B cell (primary cell): ENCODE measurements at places on chromosomes 16 and 17.

- DNase-seq, result peak; percentile 66
Observed at GRCh38 chr16:56610017-56610608, 1.7 kb downstream of the MT2A start.

GRCh38 chr17:80722661-80723060 is 178.0 kb downstream of the RPTOR start:
- DNase-seq, result no peak

DNA sequence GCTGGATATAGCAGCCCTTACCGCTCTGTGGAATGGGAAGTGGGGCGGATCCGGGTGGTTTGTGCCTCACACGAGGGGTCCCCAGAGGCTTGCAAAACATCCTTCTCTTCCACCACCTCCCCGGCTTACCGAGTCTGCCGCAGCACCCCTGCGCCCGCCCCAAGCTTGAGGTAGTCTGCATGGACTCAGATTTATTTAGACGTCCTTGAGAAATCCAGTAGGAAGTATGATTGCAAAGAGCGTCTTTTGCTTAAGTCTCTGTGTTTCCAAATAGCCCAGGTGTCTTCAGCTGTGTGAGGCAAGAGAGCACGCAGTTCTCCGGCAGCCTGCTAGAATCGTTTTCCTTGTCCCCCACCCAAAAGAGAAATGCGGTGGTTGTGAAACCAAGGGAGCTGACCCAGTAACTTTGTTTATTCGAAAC is 2.4 kb downstream of the KIAA0513 start:
- no peak for DNase-seq

DNA sequence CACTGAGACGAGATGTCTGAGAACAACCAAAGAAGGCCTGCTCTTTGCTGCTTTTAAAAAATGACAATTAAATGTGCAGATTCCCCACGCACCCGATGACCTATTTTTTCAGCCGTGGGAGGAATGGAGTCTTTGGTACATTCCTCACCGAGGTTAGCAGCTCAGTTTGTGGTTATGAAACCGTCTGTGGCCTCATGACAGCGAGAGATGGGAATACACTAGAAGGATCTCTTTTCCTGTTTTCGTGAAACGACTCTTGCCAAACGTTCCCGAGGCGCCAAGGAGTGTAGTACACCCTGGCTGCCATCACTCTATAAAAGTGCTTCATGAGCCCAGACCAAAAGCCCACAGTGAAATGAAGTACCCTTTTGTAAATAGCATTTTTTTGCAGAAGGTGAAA is 87.8 kb downstream of the CRISPLD2 start:
- no peak for DNase-seq

DNA sequence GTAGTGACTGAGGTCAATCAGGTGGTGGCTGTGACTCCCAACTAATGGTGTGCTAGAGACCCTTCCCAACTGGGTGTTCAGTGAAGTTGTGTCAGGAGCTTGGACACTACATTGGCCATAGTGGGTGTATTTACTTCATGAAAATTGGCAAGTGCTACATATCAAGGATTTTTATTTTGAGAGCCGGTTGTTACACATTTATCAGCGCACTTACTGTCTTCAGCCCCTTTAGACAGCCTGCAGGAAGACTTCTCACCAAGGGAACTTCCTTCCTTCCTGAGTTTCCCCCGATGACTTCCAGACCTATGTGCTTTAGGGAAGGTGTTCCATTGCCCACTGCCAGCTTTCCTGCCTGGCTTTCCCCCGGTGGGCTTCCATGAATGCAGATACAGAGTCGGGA is 261.2 kb downstream of the CBLN1 start:
- no peak for DNase-seq

- peak; percentile 84 for DNase-seq
Observed at GRCh38 chr17:43694081-43694870, 32.6 kb upstream of the MEOX1 start.

DNA sequence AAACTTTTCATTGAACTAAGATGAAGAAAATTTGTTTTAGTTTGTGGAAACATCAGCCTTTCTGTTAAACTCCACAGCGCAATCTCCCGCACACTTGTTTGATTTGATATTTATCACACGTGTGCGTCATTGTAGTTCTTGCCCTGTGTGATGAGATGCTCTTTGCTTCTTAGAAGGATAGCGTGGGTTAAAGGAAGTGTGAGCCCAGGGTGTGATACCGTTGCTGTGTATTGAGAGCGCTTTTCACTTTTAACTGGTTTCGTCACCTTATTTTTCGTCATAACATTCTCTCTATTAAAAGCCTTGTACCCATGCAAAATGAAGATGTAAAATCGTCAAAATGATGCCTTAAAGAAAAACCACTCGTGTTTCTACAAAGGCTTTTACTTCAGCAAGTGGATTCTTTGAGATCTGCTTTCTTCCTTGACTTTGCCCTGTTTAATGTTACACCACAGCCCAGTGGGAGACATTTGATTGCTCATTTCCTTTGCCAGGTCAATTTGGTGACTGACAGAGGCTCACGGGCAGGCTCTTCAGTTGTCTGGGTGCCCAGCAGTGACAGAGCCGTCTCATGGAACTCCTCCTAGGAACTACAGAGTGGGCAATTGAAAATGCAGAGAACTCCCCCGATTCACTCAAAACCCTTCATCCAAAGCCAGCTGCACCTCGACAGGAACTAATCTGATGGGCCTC is 61.1 kb downstream of the RPA1 start:
- no peak for DNase-seq

GRCh38 chr16:442976-443375 is 17.5 kb downstream of the RAB11FIP3 start:
- DNase-seq, result no peak

DNA sequence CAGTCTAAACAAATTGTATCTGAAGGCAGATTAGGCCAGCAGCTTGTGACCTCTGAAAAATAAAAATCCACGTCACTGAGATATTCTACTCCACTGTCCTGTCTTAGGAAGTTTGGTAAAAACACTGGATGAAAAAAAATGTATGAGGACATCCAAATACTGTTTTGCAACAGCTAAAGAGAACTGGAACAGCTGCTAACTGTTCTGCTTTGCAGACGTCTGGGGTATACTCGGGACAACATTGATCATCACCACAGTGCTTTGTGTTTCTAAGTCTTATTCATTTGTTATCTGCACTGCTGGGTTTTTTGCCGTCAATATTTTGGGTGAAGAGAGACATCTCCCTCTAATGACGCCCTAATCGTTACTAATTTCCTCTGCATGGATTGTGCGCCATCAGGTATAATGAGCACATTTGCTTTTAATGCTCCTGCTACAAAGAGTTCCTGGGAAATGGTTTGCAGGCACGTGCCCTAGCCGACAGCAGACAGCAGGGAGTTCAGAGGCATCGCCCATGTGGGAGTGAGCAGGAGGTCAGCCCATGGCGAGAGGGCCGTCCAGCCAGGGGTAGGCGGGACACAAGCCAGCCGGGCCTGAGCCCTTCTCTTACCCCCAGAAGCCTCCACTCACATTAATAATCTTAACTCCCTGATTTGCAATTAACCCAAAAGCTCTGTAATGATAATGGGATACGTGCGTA is 87.0 kb downstream of the CBLN1 start:
- no peak for DNase-seq

DNA sequence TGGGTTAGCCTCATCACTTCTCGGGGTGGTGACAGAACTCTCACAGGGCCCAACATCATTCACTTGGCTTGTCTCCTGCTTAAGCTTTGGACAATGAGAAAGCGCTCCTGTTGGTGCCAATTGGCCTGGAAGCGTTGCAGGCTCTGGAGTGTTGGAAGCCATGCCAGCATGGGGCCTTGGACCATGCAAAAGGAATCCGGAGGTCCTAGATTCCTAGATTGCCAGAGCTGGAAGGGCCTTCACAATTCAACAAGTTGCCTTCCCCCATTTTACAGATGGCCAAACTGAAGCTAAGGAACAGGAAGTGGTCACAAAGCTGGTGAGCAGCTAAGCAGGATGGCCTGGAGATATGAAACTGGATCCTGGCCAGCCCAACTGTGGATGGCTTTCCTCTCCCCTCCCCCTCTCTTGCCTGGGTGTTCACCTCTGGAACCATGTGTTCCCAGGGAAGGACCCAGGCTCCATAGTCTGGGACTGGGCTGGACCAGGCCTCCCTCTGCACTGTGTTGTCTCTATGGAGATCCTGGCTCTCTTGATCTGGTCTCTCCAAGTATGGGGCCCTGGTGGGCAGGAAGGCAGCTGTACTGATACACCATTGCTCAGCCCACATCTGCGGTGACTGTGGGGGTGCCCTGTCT is 6.0 kb upstream of the IGFBP4 start:
- DNase-seq, result no peak
